Iris pigment epithelial cell (primary cell): ENCODE measurements at places on chromosomes 7 and 10.

- no peak for DNase-seq
Measured at GRCh38 chr10:25483999-25484398, 309.2 kb downstream of the GPR158 start.

GRCh38 chr10:33114451-33114952, 156.5 kb upstream of the ITGB1 start:
- peak; percentile 76 for DNase-seq

DNA sequence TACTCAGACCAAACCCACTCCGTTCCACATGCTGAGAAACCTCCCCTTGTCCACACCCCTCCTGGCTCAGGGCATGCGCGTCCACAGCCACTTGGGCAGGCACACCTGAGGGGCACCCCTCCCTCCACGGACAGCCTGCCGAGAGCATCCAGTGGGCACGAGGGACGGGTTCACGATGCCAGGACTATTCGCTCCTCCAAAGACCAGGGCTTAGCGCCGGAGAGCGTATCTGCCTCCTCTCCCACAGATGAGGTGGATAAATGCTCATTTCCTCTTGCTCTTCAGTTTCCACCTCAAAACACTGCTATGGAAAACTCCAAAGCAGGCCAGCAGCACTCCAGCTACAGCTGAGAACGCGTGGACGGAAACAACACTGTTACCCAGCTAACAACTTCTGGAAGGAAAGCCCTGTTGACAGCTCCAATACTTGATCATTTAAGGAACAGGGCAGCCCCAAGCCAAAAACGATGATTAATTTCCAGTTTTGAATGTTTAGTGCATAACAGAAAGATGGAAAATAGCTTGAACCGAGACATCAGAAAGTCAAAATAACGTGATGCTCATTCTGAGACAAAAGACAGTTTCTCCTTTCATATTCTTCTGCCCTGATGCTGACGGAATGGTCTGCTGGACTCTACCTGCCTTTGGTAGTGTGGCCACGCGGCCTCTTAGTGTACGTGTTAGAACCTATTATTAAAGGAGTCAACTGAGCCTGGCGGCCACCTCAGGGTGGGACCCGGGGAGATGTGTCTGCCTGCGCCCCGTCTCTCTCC, 204.7 kb downstream of the DNAJB6 start:
- no peak for DNase-seq

GRCh38 chr7:82318786-82319185, 124.8 kb downstream of the CACNA2D1 start:
- no peak for DNase-seq

DNA sequence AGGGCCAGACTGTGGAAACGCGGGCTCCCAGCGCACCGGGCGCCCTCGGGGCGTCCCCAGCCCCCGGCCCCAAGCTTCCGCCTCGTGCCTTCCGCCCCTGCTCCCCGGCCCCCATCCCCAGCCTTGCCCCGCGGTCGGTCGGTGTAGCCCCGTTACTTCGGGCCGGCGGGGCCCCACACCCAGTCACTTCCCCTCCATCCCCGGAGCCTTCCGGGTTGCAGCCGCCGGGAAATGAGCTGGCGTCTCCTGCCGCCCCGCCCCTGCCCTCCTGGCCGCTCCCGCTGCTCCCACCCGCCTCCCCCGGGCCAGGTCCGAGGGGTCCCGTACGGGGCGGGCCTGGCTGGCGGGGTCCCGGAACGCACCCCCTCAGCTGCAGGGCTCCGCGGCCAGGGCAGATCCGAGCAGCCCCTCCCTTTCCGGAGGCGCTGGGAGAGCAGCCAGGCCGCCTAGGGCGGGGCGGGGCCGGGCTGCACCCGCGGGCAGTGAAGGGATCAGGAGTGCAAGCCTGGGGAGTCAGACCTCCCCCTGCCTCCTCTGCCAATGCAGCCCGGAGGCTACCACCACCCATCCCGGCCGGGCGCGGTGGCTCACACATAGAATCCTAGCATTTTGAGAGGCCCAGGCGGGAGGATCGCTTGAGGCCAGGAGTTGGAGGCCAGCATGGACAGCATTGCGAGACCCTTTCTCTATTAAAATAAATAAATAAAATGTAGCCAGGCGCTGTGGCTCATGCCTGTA, 709 bp downstream of the ARPC1B start:
- DNase-seq, result peak; percentile 80

GRCh38 chr7:68564306-68565135, 1033.8 kb upstream of the AUTS2 start:
- DNase-seq, result no peak

DNA sequence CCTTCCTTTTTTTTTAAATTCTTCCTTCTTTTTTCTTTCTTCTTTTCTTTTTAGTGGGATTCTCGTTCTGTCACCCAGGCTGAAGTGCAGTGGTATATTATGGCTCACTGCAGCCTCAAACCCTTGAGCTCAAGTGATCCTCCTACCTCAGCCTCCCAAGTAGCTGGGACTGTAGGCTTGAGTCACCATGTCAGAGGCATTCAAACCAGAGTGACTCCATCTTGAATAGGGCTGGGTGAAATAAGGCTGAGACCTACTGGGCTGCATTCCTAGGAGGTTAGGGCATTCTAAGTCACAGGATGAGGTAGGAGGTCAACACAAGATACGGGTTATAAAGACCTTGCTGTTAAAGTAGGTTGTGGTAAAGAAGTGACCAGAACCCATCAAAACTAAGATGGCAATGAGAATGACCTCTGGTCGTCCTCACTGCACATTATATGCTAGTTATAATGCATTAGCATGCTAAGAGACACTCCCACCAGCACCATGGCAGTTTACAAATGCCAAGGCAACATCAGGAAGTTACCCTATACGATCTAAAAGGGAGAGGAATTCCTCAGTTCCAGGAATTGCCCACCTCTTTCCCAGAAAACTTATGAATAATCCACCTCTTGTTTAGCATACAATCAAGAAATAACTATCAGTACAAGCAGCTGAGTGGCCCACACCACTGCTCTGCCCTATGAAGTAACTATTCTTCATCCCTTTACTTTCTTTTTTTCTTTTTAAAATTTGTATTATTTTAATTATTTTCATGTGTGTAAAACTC, 99.0 kb upstream of the ITGB1 start:
- DNase-seq, result no peak

DNA sequence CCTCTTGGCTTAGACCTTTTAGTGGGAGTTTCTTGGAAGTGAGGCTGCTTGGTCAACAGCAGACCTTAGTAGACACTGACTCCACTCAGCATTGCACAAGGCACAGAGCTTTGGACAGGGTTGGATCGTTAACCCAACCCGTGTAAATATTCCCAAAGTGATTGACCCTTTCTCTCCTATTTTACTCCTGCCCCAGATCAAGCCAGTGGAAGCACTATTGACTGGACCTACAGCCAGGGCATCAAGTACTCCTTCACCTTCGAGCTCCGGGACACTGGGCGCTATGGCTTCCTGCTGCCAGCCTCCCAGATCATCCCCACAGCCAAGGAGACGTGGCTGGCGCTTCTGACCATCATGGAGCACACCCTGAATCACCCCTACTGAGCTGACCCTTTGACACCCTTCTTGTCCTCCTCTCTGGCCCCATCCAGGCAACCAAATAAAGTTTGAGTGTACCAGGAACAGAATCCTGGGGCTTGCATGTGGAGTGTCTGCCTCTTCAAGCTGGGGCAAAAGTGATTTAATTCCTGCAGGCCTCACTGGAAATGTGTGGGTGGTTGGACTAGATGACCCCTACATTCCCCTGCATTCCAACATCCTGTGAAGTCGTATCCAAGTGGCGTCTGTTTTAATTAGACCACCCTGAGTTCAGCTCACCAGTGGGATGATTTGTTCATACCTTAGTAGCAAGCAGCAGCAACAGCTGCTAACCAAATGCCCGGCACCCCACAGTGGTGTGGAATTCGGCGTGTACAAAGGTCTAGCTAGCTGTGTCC, 7.5 kb downstream of the CPA1 start:
- DNase-seq, result peak; percentile 85

DNA sequence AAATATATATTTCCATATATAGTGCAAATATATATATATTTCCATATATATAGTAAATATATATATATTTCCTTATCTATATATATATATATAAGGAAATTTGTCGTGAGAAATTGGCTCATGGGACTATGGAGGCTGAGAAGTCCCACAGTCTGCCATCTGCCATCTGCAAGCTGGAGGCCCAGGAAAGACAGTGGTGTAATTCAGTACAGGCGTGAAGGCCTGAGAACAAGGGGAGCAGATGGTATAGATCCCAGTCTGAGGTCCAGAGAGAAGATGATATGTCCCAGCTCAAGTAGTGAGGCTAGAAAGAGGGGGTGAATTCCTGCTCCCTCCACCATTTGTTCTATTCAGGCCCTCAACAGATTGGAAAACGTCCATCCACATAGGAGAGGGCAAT, 78.9 kb downstream of the MTPN start:
- DNase-seq, result no peak

DNA sequence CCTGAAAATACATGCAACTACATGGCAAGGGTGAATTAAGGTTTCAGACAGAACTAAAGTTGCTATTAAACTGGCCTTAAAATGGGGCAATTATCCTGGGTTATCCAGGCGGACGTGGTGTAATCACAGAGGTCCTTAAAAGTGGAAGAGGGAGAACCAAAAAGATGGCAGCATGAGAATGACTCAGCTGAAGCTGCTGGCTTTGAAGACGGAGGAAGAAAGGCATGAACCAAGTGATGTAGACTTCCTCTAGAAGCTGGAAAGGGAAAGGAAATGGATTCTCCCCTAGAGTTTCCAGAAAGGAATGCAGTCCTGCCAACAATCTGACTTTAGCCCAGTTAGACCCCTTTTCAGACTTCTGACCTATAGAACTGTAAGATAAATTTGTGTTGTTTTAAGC, 27.0 kb upstream of the UBN2 start:
- peak; percentile 3 for DNase-seq

- DNase-seq, result peak; percentile 12
Measured at GRCh38 chr7:73978661-73979563, 49.1 kb upstream of the ELN start.

- peak; percentile 48 for DNase-seq
Measured at GRCh38 chr7:13327669-13328068, 640.2 kb downstream of the ARL4A start.

- no peak for DNase-seq
Measured at GRCh38 chr10:43226441-43226840, 40.4 kb downstream of the RASGEF1A start.

GRCh38 chr7:116583653-116584052, 58.8 kb downstream of the CAV1 start:
- no peak for DNase-seq

GRCh38 chr10:110841767-110842267, 29.9 kb upstream of the PDCD4 start:
- DNase-seq, result no peak
